ENCODE measurements at places on chromosomes 4 and X. TPM values are rescaled to one million over a fixed set of nuclear protein-coding genes. Genes with fewer than 3 reads are reported as not detected.
A peak's percentile ranks its signal among the peaks of the same experiment; 100 is the strongest.

DNA sequence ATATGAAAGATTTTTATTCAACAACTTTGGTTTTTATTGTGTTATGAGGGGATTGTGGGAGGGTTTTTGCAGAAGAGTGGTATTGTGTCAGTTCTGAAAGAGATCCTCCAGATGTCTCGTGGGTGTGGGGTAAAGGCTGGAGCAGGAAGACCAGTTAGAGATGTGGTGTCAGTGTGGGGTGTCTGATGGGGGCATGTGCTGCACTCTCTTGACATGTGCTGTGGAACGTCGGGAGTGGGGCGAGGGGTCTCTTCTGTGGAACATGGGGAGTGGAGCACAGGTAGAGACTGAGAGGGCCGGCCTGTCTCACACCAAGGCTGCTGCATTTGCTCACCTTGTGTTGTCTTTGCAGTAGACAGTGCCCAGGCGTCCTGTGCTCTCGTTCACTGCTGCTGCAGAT is 37.6 kb downstream of the FAM193A start:
- DNase-seq, result no peak

- no peak for DNase-seq
Observed at GRCh38 chr4:57132743-57133137, 22.6 kb upstream of the IGFBP7 start.

DNA sequence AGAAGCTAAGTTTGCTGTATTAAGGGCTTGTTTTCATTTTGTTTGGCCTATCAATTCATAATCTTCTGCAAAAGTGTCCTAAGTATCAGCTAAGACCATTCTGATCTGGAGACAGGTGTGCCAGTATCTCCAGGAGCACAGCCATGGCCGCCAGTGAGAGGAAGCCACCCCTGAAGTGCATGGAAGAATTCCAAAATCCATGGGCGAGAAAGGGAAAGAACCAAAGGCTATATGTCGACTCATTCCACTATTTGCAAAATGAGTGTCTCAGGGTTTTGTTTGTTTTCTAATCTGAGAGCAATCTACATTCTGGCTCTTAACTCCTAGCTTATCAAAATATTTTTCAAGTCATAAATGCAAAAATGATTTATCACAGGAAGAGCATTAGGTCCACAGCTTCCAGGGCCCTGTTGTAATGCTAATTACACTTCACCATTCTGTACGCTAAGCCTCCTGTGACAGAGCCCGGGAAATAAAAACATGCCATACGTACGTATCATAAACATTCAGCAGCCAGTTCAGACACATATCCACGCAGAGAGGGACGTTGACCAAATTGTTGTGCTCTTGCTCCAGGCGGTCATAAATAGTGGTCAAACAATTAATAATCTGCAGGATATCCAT is 137.3 kb upstream of the FTHL17 start:
- peak; percentile 33 for DNase-seq

DNA sequence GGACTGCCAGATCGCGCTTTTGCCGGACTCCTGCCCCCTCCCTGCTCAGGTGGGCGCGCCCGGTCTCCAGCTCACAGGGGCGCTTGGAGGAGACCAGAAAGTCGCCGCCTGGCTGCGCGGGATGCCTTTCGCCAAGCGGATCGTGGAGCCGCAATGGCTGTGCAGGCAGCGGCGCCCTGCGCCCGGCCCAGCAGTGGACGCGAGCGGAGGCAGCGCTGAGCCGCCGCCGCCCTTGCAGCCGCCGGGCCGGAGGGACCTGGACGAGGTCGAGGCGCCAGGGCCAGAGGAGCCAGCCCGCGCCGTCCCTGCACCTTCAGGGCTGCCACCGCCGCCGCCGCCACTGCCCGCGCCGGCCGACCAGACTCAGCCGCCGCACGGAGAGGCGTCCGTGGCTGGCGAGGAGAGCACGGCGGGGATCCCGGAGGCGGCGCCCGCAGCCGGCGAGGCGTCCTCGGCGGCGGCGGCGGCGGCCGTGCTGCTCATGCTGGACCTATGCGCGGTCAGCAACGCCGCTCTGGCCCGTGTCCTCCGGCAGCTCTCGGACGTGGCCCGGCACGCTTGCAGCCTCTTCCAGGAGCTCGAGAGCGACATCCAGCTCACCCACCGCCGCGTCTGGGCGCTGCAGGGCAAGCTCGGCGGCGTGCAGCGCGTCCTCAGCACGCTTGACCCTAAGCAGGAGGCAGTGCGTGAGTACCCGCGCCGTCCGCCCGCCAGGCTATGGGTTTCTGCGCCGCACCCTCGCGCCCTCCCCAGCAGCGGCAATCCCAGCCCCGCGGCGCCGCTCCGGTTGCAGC is 834 bp downstream of the NHS start:
- peak; percentile 43 for DNase-seq

DNA sequence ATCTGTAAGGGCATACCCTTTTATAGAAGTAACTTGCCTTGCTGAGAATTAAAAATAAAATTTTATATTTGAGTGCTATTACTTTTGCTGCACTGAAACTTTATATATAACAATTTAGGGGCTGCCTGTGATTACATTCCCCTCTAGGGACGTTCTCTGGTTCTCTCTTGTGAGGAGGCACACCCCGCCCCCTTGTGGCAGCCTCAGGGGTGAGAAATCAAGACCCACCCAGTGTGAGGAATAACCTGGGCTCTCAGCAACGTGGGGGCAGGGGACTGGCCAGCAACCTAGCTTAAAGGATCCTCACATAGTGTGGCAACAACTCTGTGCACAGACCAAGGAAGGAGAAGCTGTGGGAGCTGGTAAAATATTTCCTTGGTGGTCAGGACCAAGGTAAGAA is 43.7 kb downstream of the MAGEA9 start:
- DNase-seq, result no peak

GRCh38 chr4:148441986-148442831 is at the start of gene NR3C2:
Gene NR3C2 (minus strand): TSS chr4:148442414.
- peak; percentile 97 for DNase-seq

The DUSP21 gene
- total RNA-seq, result not detected

- peak; percentile 33 for DNase-seq
Observed at GRCh38 chrX:40506201-40506985, 74.4 kb upstream of the ATP6AP2 start.

The FATE1 gene
- not detected for total RNA-seq

DNA sequence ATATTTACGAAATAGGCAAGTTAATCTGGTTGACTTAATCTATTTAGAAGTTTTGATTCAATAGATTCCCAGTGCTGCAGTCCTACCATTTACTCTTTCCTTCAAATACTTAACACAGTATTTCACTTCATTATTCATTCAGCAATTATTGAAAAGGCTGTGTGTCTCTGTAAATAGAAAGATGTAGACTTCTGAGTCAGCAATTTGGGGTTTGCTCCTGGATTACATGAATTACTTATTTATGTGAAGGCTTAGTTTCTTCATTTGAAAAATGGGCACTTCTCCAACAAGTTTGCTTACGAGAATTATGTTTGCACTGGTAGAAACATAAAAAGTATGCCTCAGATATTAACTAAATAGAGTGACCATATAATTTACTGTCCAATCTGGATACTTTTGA is 17.4 kb downstream of the ADAM29 start:
- DNase-seq, result no peak

DNA sequence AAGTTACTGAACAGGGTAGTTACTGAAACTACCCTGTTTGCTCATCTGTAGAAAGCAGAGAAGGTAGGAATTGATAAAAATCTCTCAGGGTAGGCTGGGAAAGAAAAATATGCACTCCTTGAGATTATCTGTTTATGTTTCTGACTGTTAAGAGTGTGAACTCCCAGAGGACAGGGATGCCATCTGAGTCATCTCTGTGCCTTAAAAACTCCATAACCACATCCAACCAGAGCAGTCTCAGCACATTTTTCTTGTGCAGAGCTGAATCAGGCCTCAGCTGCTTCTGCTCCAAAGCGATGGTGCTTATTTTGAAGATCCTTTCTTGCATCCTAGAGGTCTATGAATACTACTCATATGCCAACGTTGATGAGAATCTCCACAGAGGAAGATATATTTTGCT is 9.9 kb downstream of the CENPVL3 start:
- DNase-seq, result no peak

GRCh38 chrX:19886883-19887531 is 393 bp downstream of the SH3KBP1 start:
- no peak for DNase-seq

- no peak for DNase-seq
Observed at GRCh38 chrX:20542072-20542471, 275.4 kb upstream of the RPS6KA3 start.

The USP17L21 gene
- total RNA-seq, result not detected

DNA sequence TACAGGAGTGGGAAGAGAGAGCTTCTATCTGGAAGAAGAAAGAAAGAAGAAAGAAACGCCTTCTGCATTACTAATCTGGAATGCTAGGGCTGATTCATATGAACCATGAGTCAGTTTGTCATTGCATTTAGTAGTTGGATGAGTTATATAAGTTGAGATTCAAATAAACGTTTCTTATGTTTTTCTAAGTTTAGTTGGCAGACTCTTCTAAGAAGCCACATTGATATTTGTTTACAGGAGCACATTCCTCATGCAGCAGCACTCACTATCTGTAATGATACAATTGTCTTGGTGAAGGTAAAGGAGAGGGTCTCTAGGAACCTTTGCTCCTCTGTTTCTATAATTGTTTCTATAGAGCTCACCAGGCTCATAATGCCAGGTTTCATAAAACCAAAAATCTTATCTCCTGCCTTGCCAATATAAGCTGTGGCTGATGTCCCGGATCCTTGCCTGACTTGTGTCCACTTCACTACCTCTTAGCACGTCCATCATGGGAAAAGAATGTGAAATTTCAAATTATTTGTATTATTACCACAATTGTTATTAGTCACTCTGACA is 39.5 kb downstream of the HOPX start:
- peak; percentile 96 for DNase-seq

The MORF4L2 gene
- total RNA-seq, result 287 TPM

GRCh38 chr4:94516999-94517398 is 65.3 kb downstream of the PDLIM5 start:
- DNase-seq, result peak; percentile 85

- peak; percentile 17 for DNase-seq
Observed at GRCh38 chrX:132631579-132632232, 142.9 kb upstream of the MBNL3 start.

DNA sequence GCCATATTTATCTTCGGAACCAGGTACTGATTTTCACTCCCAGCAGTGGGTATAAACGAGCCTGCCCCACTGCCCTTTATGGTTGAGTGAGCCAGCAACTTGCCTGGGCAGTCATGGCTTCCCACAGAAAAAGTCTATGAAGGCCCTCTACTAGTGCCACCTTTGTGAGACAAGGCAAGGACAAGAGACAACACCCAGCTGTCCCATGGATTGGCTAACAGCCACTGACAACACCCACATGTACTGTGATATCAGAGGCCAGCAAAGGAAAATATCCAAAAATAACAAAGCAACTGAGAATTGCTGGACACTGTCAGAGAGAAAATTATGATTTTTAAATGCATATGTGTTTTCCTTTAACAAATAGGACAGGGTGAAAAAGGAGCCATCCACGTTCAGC is 248.4 kb upstream of the TTC29 start:
- peak; percentile 12 for DNase-seq

The AR gene
- 8.0 TPM for total RNA-seq

DNA sequence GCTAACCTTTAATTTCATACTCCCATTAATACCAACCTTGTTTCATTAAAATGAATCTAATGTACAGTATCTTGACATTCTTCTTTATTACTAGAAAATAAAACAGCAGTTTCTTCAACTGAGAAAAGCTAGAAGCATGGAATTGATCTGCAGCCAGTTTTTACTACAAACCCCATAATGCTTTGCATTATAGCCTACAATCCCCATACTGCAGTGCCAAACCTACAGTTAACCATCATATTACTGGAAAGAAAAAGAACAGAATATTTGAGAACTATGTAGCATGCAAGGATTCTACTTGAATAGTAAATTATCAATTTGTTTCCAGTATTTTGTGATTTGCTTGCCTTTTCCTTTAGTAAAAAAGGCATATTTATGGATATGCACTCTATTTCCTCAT is 3.2 kb upstream of the IL1RAPL1 start:
- DNase-seq, result no peak

- DNase-seq, result no peak
Observed at GRCh38 chr4:152109531-152110509, 349.0 kb upstream of the GATB start.

DNA sequence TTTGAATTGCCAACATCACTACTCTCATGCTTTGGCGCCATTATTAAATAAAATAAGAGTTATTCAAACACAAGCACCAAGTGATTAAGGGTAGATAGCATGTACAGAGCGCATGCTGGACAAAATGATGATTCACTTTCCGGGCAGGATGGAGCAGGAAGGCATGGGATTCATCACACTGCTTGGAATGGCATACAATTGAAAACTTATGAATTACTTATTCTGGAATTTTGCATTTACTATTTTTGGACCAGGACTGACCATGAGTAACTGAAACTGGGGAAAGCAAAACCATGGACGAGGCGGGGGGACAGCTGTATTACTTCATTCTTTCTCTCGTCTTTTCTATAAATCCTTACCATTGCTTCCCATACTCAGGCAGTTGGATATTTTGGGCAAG is 28.5 kb upstream of the FGF5 start:
- DNase-seq, result peak; percentile 98

DNA sequence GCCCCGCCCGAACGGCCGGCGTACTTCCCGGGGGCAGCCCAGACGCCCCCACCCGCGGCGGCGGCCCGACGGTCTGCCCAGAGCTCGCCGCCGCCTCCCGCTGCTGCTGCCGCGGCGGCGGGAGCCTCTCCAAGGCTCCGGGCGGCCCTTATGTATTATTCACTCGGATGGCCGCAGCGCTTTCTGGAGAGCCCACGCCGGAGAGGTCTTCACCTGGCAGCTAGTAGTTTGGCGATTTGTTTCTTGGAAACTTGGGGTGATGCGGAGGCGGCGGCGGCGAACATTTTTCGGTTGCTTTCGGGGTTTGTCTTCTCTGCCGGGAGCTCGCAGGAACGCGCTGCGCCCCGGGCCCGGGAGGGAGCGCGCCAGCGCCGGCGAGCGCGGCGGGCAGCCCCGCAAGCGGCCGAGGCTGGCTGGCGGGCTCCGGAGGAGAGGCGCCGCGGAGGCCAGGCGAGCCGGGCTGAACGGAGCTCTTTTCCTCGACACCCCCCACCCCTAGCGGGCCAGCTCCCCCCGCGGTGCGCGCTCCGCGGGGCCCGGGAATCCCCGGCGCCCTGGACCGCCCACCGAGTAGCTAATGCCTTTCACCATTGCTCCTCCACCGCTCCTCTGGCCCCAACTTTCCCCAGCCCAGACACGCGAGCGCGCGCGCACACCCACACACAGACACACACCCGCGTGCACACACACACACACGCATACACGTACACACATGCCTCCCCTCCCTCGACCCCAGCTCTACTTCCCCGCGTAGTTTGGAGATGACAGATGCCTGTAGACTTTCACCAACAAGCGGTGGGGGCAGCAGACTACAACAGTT is 113.5 kb downstream of the DHX15 start:
- DNase-seq, result peak; percentile 57

GRCh38 chr4:165388756-165389155 is 9.9 kb downstream of the CPE start:
- no peak for DNase-seq

- no peak for DNase-seq
Observed at GRCh38 chrX:129649268-129650182, 5.2 kb downstream of the APLN start.

- no peak for DNase-seq
Observed at GRCh38 chr4:187811591-187811990, 184.0 kb upstream of the ZFP42 start.
